C1 segment of cervical spinal cord (tissue), 14 donors: ENCODE measurements at places on chromosomes 7 and 10.

GRCh38 chr10:69217119-69217754 is 2.9 kb upstream of the HKDC1 start:
- DNase-seq, result no peak

- DNase-seq, result no peak
Measured at GRCh38 chr10:8908013-8908412, 853.5 kb downstream of the GATA3 start.

GRCh38 chr7:5143935-5144903 is 45.8 kb upstream of the WIPI2 start:
- DNase-seq, result no peak

DNA sequence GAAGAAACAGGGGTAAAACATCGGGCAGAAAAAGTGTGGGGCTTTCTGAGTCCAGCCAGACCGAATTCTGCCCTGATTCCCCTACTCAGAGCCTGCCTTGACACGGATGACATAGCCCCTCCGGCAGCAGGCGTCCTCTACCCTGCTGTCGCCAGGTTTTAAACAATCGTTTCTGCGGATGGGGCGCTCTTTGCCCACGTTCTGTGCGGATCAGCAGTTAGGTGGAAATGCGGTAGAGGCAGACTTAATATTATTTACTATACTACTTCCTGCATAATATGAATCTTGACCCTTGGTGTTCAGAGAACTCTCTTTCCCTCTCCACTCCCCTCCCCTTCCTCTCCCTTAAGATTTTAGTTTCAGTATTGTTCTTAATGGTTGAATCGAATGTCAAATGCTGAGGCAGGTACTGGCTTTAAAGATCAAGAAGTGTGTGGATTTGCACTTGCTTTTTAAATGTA is 2.4 kb downstream of the GATA3 start:
- DNase-seq, result no peak

DNA sequence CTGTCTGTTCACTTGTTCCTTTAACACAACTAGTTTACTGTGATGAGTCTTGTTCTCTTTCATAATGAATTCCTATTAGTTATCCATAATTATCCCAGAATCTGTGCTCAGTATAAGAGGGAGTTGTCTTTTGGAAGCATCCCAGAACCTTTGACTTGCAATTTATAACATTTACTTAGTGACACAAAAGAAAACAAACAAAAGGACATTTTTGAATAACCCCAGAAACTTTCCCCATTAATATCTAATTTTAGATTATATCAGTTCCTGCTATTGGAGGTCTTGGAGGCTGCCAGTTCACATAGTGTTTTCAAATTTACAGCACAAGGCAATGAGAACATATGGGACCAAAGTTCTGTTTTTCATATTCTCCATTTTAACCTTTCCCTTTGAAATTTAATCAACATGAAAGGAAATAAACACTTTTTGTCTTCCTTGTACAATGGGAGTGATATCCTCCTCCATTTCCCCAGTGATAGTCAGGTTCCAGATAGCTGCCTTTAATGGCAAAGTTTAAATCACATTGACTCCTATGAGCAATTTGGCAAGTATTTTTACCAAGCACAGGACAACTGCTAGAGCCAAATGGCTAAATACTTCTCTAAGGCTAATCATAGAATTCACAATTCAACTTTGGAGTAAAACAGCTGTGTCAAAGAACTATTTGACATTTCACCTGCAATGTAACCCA is 37.1 kb upstream of the GNAT3 start:
- DNase-seq, result no peak

- no peak for DNase-seq
Measured at GRCh38 chr7:133947458-133948254, 179.5 kb upstream of the LRGUK start.

GRCh38 chr7:6197801-6198551 is 74.4 kb downstream of the CYTH3 start:
- DNase-seq, result no peak

DNA sequence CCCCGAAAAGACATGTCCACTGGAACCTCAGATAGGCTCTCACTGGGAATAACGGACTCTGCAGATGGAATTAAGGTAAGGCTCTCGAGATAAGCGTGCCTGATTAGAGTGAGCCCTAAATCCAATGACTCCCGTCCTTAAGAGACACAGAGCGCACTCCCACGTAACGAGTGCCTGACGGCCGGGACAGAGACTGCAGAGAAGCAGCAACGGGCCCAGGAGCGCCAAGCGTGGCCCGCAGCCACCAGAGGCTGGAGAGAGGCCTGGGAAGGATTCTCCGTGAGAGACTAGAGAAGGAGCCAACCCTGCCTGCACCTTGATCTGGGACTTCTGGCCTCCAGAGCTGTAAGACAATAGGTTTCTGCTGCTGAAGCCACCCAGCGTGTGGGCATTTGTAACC is 20.0 kb upstream of the TNRC18 start:
- no peak for DNase-seq

DNA sequence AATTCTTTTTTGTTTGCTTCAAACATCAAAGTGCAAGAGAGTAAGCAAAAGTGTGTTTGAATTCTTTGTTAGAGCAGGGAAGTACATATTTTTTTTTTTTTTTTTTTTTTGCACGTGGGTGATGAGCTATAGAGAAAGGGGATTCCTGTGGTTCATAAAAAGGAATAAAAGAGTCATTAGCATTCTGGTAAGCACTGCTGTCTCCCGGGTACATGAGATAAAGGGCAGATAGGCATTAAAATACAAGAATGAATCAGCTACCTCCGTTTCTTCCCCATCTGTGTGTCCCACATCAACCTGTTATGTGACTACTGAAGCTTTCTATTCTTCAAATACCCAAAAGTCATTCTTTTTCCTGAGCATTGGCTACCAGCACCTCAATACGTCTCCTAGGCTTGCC is 102.4 kb upstream of the SEMA3D start:
- DNase-seq, result no peak

- DNase-seq, result no peak
Measured at GRCh38 chr10:86007171-86007570, 359.4 kb downstream of the GRID1 start.

DNA sequence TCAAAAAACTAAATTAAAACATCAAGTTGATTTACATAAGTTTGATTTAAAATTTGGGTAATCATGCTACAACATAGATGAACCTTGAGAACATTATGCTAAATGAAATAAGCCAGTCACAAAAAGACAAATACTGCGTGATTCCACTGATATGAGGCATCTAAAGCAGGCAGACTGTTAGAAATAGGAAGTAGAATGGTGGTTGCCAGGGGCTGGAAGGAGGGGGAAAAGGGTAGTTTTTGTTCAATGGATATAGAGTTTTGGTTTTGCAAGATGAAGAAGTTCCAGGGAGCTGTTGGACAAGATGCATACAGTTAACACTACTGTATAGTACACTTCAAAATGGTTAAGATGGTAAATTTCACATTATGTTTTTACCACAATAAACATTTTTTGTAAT is 45.0 kb upstream of the IFRD1 start:
- no peak for DNase-seq
